CD4-positive, alpha-beta T cell treated with Interleukin-21 for 1 hour (primary cell): ENCODE measurements at places on chromosomes 11 and 22.

GRCh38 chr11:130144141-130144540, 15.4 kb upstream of the ST14 start:
- no peak for DNase-seq

DNA sequence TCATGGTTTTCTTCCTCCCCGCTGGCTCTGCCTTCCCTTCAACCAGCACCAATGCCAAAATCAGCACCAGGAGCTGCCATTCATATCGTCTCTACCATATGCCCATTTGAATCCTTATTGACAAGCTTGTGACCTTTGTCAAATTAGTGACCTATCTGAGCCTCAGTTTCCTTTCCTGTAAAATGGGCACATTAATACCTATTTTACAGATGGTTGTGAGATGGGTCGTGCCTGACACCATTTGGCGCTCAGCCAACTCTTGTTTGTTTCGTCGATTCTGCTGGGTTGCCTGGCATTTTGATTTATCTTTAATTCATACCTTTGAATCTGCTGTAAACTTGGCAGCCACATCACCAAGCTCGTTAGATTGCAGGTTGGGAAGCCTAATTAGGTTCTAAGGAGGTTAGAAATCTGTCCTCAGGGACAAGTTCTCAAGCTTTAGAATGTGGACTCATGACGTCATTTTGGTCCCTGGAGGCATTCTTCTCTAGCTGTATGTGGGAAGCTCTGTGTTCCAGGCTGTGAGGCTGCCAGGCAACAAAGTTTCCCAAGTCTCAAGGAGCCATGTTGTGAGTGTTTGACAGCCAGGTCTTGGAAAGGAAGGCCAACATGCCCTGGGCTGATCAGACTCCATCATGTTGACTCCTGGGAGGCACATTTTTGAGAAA, 61.0 kb downstream of the RPS6KA4 start:
- DNase-seq: no peak

DNA sequence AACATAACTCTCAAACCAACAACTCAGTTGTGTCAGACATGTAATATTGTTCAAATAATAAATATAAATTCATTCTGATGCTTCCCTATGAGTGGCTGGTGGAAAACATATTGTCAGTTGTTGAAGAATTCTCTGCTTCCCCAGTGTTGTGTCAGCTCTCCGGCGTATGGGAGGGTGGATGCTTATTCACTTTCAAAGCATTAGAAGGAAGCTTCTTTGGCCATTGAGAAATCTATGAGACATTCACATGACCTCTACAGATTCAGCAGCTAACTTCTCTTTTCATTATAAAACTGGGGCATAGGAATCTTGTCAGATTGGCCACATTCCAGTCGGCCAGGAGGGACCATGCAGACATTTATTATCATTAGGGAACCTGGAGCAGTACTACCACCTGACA, 2.9 kb downstream of the OR51V1 start:
- no peak for DNase-seq

- no peak for DNase-seq
Measured at GRCh38 chr11:72228229-72228843, 3.8 kb downstream of the INPPL1 start.

DNA sequence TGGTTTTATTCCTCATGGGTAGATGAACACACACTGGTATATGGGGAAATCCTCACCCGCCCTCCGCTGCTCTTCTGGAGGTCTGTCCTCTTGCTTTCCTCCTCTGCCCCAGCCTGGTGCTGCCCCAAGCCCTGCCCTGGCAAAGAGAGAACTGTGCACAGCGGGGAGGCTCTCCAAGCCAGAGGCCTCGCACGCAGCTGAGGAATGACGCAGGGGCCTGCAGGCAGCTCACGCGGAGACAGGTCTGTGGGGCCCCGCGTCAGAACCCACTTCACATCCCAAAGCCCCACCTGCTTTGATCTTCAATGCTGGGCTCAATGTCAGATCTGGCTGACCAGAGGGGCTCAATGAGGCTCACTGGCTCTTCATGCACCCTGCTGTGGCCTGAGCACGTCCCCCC, 10.0 kb downstream of the GATD1 start:
- no peak for DNase-seq

DNA sequence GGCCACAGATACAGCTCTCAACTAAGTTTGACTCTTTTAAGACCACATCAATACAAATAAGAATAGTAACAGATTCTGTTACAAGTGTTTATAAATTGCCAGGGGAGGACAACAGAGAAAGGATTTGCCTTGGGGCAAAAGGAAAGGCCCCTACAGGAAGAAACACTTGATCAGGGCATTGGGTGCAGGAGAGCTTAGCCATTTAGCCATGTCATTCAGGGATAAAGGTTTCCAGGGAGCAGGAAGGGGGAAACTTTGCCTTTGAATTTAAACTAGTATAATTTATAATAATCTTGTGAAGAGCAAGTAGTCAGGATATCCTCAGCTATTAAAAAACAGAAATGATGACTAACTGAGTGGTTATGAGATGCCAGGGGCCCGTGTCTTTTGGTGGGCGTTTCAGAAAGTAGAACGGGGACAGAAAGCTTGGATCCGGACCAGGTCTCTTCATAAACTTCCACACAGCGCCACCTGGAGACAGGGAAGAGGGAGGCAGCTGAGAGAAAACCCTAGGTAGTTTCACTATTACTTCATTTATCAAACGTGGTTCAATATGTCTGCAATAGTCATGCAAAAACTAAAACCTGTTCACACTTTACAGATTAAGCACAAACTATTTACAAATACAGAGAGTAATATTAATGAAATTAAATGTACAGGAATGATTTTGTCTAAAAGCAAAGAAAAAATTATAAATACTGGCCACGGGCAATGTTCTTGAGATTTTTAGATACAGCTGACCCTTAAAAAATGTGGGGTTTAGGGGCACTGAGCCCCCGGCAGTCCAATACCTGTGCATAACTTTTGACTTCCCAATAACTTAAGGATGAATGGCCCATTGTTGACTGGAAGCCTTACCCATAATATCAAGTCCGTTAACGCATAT, 11.0 kb upstream of the SLC5A4 start:
- peak; percentile 69 for DNase-seq

GRCh38 chr11:75323609-75324008, 27.9 kb downstream of the ARRB1 start:
- no peak for DNase-seq

DNA sequence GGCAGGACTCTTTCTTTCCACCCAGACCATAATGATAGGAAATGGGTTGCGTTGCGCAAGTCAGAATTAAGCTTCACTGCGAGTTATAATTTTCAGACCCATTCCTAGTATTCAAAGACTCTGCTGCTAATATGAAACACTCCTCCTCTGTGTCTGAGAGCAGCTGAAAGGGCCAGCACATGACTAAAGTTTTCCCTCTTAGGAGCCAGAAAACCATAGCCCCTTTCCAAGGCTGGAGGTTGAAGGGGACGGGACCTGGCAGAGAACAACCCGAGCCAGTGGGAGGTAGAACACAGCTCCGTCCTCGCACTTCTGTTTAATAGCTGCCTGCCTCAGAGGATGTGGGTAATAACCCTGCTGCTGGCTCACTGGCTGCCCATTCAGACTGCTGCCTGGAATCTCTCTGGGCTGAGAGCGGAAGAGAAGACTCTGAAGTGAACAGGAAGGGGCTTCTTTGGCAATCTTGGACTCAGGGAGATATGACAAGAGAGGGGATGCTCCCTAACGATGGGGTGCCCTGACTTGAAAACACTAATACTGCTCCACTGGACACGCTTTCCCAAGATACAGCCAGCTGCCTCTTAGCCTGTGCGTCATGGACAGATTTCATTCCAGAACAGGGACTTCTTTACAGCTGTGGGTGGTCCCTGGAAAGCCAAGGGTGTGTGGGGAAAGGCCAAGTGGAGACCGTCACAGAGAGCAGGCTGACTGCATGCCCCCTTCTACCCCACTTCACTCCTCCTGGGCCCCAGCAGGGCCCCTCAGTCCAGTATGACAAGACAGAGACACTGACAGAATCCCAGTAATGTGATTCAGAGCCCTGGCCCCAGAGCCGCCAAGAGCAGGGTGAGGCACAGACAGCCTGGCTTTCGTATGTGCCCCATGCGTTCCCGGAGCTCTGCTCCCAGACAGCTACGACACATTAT, 156.9 kb downstream of the FEZ1 start:
- DNase-seq: no peak
